Muscle of leg (tissue), 16 donors: ENCODE measurements at places on chromosomes 5 and 9.

DNA sequence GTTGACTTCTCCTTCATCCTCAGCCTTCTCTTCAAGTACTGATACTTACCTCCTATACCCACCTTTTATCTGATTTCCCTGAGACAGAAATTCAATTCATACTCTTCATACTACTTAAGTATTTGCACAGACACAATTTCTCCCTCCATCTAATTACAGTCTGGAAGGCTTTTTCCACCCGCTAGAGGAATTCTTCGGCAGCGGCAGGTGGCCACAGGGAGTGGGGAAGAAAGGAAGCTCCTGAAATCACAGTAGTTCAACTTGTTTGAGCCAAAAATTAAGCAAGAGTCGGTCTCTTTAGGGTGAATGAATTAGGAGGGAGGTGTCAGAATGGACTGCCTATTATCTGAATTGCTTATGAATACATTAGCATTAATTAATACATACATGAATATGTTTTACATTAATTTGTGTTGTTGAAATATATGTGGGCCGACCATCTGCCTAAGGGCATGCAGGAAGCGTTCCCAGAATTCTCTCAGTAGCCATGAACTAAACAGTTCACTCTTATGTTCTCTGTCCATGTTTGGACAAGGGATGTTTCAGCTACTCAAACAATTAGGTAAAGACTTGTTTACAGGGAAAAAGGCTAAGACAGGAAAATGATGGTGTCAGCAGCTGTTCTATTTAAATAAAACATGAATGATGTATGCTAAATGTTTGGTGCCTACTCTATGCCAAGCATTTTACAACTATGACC is 101.4 kb upstream of the SMARCA2 start:
- DNase-seq = no peak

DNA sequence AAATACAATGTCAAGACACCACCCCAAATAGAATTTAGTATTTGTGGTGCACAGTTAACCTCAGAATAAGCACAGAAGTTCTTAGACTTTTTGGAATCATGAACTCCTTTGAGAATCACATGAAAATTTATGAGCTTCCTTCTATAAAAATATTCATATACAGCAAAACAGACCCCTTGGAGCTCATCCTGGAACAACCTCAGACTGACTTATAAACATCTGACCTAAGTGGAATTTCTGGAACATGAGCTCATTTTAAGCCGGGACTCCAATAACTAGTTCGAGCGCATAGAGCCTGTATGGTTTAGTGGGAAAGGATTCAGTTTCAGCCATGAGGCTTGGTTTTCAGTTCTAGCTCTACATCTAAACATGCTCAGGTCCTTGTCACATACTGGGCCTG is 192.3 kb downstream of the DEPDC1B start:
- DNase-seq = peak; percentile 78

GRCh38 chr5:6291961-6292360 is 86.4 kb downstream of the MED10 start:
- no peak for DNase-seq

DNA sequence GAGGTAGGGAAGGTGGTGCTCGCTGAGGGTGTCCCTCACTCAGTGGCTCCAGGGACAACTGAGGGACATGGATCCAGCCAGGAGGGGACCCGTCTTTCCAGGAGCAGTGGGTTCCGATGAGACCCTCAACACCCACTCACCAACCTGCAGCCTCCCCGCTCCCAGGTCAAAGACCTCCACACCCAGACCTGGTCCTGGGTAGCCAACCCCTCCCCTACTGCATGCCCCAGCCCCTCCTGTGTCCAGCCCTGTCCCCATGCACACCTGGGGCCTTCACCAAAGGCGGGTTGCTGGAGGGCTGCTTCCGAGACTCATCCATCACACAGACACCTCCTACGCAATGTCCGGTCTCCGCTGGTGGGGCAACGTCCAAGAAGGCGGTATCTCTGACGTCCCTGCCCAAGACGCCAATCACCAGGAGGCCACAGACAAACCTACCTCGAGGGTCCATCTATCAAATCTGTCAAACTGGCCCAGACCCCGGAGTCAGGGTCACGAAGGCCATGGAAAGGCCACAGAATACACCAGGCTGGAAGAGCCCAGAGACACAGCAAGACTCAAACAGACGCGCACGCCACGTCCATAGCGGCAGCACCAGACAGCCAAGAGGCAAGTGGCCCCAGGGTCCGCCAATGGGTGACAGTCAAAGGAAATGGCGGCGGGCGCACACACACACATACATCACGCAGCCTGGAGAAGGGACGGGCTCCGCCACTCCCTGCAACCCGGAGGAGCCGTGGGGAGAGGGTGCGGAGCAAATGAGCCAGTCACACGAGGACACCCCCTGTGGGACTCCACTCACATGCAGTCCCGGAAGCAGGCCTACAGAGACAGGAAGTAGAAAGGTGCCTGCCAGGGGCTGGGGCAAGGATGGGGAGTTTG is 10.8 kb downstream of the NACC2 start:
- peak; percentile 1 for DNase-seq

- DNase-seq = no peak
Observed at GRCh38 chr9:128396970-128397613, 23.6 kb upstream of the CERCAM start.

GRCh38 chr9:126365780-126366179 is 39.2 kb downstream of the MVB12B start:
- DNase-seq = no peak

DNA sequence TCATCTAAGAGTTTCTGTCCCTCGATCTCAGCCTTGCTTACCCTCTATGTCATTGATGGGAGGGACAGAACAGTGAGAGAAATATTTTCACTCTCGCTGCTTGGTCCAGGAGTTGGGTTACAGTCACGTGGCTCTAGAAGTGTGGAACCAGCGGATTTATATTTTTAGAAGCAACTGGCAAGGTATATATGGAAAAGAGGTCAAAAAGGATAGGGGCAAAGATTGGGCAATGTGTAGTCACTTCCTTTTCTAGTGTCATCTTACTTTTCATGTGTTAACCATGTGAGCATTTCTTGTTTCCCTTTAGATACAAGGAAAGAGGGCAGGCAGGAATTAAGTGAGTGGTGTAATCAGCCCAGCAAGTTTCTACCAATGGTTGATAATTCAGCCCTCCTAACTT is 111.5 kb upstream of the ZNF366 start:
- peak; percentile 47 for DNase-seq

DNA sequence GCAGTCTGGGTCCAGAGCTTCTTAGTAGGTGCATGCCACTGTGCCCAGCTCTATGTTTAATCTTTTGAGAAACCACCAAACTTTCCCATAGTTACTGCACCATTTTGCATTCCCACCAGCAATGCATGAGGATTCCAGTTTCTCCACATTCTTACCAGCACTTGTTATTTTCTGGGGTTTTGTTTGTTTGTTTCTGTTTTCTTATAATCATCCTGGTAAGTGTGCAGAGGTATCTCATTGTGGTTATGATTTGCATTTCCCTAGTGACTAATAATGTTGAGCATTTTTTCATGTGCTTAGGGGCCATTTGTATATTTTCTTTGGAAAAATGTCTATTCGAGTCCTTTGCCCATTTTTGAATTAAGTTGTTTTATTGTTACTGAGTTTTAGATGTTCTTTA is 11.4 kb downstream of the FOXE1 start:
- no peak for DNase-seq

DNA sequence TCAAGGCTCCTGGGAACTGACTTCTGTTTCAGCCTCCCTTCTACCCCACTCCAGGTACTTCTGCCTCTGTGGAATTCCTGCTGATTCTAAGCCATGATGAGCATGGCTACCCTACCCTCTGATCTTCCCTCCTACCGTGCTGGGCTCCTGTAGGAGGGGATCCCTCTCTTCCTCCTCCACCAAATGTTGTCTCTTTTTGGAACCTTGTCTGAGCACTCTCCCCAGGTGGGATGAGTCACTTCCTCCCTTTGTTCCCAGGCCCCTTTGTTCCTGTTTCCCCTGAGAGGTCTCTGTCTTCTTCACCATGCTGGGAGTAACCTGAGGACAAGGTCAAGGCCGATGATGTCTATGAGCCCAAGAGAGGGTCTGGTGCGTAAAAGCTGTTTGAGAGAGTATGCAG is 213.2 kb downstream of the GABBR2 start:
- DNase-seq = no peak

DNA sequence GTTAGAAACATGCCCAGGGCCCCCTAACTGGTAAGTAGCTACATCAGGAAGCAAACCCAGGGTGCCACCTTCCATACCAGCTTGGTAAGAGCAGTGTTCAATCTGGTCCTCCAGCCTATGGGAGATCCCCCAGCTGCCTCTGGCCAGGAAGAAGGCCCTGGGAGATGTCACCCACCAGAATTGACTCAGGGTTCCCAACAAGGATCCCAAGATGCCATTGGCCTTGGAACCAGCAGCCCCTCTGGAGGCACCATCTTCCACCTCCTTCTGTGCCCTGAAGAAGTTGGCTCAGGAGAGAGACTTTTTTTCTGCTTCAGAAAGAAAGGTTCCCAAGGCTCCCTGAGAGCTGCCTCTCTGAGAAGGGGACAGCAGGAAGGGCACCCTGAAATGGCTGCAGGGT is 56.6 kb upstream of the IL17B start:
- no peak for DNase-seq

DNA sequence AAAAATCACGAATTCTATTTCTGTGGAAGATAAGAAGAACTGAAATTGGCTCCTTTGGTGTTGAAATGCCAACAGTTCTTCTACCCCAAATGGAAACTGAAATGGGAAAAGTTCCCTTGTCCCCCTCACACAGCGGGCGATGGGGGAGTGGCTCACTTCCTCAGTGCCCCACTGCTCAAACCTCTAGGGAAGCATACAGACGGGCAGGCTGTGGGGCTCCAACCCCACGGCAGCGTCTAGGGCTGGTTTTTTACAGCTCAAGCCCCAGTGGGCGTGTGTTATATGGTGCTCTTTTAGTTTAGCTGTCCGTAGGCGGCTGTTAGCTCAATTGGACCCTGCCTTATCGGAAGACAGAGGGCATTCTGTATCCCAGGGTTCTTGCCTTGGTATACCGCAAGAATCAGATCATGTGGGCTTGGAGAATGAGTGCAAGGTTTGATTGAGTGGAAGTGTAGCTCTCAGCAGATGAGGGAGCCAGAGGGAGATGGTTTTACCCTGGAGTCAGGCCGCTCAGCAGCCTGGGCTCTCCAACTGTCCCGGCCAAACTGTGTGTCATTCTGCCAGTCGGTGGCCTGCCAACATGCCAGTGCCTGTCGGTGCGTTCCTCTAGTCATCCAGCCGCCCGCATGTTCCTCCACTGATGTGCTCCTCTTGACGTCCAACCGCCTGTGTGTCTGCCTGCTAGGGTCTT is 166.3 kb upstream of the ZNF608 start:
- no peak for DNase-seq

DNA sequence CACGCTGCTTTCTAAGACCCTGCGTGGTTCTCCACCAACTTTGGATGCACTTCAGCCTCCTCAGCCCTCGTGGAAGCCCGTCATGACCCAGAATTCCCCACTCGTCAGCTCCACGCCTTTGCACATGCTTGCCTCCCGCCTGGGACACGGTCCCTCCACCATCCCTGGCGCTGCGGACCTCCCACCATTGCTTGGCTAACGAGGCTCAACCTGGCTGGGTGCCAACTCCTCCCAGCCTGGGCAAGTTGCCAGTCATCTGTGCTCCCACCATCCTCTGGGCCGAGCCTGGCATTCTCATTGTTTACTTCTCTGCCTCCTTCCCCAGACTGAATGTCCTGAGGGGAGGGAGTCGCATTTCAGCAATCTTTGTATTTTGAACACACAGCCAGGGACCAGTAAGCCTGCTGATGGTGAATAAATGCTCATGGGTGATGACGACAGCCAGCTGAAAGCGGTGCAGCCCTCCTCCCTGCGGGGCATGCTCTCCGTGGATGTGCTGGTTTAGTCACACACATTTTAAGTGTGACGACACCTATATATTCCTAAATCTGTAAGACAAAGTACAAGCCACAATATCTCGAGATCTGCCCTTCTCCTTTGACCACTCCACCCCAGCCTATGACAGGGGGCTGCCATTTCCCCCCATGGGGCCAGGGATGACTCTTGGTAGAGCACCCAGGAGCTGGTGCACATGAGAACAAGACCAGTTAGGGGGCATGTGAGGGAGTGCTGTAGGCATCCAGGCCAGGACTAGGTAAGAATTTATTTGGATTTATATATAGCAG is 37.6 kb downstream of the ANKRD33B start:
- peak; percentile 87 for DNase-seq

DNA sequence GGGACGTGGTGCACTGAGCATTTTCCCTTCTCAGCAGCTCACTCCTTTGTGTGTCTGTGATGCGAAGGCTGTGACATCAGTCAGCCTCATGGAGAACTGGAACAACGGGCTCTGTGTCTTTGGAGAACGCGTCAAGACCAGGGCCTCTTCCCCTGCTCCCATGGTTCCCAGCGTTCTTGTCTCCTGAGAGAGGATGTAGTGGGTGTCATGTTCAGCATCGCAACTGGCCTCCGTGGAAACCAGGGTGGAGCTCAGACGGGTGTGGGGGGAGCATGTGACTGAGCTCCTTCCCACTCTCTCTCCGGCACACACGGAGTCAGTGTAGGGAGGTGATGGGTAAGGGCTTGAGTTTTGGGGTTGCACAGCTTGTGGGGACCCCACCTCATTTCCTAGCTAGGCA is 59.7 kb downstream of the TENT4A start:
- peak; percentile 11 for DNase-seq

DNA sequence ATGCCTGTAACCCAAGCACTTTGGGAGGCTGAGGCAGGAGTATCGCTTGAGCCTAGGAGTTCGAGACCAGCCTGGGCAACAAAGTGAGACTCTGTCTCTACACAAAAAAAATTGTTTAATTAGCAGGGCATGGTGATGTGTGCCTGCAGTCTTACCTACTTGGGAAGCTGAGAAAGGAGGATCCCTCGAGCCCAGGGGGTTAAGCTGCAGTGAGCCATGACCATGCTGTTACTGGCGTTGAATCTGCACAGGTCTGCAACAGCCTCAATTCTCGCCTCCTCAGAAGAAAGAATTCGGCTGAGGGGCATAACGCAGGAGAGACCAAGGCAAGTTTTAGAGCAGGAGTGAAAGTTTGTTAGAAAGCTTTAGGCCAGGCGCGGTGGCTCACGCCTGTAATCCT is 18.0 kb downstream of the CCT5 start:
- DNase-seq = no peak

DNA sequence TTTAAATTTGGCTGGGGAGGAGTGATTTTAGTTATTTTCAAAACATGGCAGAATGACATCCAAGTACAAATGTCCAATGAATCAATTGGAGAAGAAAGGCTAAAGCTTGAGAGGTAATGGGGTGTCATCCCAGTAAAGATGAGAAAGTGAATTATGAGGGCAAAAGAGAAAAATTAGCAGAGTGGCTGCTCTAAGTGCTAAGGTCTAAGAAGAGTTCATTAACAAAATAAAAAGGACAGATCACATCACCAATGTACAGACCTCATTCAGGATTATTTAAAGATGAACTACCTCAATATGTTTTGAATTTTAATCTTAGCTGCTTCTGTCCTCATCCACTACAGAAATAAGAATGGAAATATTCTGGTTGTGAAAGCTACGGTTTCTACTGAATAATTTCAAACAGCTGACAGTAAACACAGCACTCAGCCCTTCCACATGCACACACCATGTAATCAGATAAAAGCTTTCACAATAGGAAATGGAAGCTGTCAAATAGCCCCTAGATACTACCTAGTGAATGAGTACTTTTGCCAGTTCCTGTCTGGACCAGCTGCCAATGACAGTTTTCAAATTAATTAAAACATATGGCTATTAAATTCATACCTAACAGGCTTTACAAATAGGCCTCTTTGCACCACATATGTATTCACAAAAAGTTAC is 171.5 kb downstream of the SSBP2 start:
- DNase-seq = peak; percentile 35

GRCh38 chr5:34687269-34688011 is 31.3 kb downstream of the RAI14 start:
- DNase-seq = no peak

GRCh38 chr5:6715758-6716628 is 2.8 kb downstream of the TENT4A start:
- DNase-seq = no peak

- no peak for DNase-seq
Observed at GRCh38 chr5:135930949-135931295, 23.9 kb downstream of the LECT2 start.
